ENCODE measurements at places on chromosomes 11 and 22.

GRCh38 chr11:126855536-126855935, 145.0 kb downstream of the KIRREL3 start:
- DNase-seq = no peak

DNA sequence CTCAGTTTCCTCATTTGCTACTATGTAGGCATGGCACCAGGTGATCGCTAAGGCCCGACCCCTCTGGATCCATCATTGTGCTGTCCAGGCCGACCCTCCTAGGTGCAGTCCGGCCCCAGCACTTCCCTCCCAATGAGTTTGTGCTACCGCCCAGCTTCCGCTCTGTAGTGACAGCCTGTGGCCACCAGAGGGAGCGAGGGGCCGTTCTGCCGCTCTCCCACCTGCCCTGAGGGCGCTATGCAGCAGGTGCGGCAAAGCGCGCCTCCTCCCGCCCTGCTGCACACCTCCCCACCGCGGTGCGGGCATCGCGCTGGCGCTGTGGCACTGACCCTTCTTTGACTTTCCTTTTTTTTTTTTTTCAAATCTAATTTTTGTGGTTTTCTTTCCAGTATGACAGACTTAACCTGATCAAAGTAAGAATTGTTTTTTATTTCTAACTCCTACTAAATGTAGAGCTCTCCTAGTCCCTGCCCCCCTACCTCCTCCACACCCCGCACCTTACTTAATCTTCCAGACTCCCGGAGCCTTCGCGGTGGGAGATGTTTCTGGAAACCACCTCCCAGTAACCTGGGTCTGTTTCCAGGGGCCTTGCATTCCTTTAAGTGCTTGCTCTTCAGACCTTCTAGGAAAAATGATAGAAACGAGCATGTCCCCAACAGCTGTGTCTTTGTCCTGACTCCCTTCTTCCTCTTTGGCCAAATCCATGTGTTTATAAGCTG, 73.7 kb downstream of the SCN3B start:
- no peak for DNase-seq

- no peak for DNase-seq
These were observed 81.9 kb downstream of the MN1 start for GRCh38 chr22:27719535-27720227.

GRCh38 chr11:32071811-32072210, 19.1 kb upstream of the RCN1 start:
- DNase-seq = no peak

GRCh38 chr11:67369801-67370284, 3.6 kb downstream of the CLCF1 start:
- DNase-seq = no peak

Data from C1 segment of cervical spinal cord (tissue), 14 donors.